ENCODE measurements at places on chromosomes 5 and 9.

DNA sequence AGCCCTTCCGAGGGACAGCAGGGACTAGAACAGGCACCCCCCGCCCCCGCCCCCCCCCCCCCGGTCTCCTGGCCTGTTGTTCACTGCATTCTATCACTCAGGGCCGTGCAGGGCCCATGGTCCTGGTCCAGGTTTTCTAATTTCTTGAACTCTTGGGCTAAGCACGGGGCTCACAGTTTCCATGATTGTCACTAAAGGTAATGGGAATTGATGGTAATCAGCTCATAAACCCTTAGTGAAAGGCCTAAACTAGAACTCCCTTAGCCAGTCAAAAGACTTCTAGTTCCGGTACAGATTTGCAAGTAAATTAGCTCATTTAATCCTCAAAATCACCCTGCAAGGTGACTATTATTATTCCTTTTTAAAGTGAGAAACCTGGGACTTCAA, 14.7 kb upstream of the PWWP2A start:
- no peak for DNase-seq

DNA sequence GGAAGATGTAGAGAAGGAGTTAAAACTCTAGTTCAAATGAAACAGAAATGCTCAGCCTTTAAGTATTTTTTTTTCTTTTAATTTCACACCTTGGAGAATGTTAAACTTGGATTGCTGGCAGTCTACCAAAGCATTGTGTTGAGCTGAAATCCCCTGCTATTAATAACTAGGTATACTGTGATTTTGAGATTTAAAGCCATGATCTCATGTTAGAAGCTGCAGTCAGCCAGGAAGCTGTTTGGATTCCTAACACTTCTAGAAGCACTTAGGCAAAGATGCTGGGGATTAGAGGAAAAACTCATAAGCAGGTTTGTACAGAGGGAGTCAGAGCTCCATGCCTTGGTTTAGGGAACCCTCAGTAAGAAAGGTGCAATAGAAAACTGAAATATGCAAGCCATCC, 141.4 kb downstream of the KIF4B start:
- DNase-seq: no peak

GRCh38 chr9:70494221-70494620, 79.8 kb upstream of the KLF9 start:
- no peak for DNase-seq

DNA sequence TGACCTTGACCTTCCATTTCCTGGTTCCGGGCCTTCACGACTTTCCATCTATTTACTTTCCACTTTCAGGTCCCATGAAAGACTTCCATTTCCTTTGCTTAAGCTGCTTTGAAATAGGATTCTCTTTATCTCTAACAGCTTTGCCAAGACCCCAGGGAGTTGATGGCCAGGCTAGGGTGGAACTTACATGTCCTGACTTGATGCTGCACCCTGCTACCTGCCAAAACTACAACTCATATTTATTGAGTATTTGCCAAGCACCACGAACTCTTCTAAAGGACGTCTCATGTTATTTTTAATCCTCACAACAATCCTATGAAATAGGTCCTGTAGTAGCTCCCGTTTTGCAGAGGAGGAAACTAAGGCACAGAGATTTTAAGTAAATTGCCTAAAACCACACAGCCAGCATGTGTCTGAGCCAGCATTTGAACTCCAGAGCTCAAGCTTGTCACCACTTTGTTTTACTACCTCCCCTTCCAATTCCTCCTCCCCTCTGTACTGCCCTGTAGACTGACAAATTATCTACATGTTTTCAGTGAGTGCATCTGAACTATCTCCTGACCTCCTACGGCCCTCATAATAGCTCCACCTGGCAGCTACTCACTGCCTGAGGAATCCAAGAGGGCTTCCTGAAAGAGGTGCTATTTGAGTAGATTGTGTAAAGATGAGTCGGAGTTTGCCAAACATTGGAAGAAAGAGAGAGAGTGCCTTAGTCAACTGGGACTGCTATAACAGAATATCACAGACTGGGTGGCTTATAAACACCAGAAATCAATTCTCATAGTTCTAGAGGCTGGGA, 38.4 kb upstream of the SMIM23 start:
- no peak for DNase-seq

- DNase-seq: no peak
Observed at GRCh38 chr5:107340631-107341030, 330.1 kb downstream of the EFNA5 start.

- no peak for DNase-seq
Observed at GRCh38 chr9:129349665-129349947, 171.5 kb upstream of the IER5L start.

DNA sequence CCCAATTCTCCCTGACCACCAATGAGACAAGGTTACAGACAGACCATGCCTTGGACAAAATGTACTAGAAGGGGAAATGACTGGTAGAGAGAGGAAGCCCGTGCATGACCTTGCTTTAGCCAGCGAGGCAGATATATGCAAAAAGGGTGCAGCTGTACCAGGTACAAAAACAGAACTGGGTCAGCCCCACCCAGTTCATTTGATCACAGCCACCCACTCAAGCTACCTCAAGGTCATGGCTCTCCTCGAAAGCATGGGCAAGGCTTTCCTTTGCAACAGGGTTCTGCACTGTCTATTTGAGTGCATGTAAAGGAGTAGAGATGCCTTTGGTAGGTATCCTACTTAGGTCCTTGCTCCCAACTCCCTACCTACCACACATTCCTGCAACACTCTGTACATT, 33.3 kb downstream of the TLE1 start:
- no peak for DNase-seq

DNA sequence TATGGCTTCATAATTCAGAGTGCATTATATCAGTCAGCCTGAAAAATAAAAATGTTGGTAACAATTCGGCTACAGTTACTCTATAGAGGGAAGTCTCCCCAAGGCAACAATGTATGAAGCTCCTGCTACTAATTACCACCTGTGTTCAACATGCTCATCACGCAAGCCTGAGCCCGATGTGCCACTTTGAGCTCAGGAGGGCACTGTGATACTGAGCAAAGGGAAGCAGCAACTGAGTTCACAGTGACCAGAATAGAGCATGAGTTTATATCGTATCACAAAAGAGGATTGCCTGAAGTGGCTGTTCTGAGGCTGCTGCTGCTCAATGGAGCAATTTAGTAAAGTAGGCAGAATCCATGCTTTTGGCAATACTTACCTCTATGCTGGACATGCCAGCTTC, 202.0 kb upstream of the HAPLN1 start:
- DNase-seq: no peak

GRCh38 chr5:135402031-135402430, 3.0 kb upstream of the MACROH2A1 start:
- DNase-seq: no peak

DNA sequence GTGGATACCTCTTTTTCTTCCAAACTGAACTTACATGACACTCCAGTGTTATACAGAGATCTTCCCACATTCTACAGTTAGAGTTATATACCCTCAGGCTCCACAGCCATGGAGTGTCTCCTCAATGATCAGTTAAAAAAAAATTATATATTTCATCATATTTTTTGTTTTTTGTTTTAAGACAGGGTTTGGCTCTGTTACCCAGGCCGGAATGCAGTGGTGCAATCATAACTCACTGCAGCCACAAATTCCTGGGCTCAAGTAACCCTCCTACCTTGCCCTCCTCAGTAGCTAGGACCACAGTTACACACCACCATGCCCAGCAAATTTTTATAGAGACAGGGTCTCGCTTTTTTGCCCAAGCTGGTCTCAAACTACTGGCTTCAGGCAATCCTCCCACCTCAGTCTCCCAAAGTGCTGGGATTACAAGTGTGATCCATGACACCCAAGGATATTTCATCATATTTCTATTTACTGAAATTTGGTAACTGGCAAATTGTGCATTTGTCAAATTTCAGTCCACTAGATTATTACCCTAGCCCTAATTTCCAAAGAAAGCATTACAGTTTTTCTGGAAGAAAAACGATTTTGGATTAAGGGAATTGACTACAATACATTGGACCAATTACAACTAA, 18.1 kb upstream of the SCAI start:
- DNase-seq: no peak

- DNase-seq: no peak
Observed at GRCh38 chr9:38180656-38181055, 111.6 kb upstream of the SHB start.

- DNase-seq: no peak
Observed at GRCh38 chr9:87179553-87180340, 232.4 kb upstream of the GAS1 start.

DNA sequence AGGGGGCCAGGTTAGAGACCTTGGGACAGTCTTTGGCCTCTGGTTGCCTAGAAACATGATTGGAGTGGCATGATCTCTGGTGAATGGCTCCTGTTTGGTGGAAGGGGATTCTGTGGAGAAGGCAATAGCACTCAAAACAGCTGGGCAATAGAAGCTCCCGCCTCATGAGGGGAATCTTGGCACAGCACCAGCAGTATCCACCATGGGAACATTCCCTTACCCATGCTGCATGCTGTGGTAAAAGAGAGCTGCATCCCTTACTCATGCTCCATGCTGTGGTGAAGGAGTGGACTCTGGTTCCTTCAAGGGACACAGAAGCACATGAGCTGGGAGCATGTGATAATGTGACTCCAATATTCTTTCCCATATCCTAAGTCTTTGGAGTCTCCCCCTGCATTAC, 160.6 kb downstream of the PJA2 start:
- no peak for DNase-seq

DNA sequence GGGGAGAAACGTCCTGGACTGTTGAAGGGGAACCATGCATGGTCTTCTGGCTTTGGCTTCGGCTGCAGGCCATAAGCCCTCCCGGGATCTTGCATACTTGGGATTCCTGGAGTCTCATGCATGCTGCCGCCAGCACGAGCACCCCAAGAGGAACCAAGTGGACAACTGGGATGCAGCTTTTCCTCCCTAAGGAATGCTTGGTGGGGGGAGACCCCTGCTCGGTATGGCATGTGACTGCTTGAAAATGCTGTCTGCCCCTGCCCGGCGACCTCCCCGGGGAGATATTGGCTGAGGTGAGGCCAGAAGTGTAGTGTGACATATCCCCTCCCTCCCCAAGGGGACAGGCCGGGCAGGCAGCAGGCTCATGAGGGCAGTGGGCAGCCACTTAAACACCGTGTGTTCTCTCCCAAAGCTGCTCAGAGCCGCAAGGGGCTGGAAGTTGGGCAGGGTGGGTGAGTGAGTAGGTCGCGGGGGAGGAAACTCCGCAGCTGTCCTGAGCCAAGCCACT, 15.7 kb downstream of the TMEM171 start:
- no peak for DNase-seq

DNA sequence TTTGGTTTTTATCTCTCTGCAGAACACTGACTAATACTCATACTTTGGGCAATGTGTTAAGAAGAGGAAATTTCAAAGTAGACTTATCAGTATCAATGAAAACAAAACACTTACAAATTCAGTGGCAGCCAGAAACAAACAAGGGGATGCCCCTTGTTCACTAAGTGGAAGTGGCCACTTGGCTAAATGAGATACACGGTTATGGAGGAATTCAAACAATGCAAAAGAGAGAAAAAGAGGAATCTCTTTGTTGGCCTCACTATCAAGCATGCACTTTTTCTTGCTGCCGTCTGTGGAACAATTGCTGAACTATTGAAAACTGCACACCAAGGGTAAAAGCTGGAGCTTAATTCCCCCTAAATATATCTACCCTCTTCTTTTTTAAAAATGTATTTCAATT, 2044.9 kb upstream of the CDH6 start:
- DNase-seq: no peak

- DNase-seq: peak; percentile 65
Observed at GRCh38 chr9:97419309-97419867, 7.5 kb downstream of the TDRD7 start.

- DNase-seq: no peak
Observed at GRCh38 chr5:173953528-173954090, 35.4 kb upstream of the C5orf47 start.

DNA sequence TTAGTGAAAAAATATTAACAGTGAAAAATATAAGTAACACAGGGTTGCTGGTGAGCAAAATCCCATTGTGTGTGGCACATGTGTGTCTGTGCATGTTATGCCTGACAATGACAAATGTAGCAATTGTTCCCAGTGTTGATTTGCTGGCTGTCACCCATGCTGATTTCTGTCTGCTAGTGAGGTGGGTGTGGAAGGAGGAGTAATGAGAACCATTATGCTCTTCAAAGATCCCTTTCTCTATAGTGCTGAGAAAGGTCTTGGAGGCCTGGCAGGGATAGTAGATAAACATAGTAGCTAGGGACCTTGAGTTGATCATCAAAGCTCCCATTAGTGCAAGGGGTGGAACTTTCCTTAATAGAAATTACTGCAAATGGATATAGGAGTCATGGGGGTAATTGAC, 152.5 kb upstream of the CLINT1 start:
- no peak for DNase-seq

DNA sequence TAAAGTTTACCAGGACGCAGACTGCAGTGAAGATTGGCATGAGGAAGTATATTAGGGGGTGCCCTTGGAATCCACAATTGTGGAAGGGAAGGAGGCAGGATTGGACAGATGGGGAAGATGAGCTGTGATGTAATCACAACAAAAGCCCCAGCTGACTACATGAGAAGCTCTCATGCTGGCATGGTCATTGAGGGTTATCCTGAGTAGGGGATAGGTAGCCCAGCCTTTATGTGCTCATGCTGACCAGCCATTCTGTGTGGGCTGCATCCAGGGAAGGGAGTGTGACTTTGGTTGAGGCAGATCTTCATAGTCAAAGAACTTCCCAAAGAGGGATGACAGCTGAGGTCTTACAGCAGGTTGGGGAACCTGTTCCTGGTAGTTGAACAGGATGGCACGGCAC, 52.0 kb upstream of the RANBP6 start:
- no peak for DNase-seq

- DNase-seq: no peak
Observed at GRCh38 chr5:179371121-179371510, 25.9 kb upstream of the ADAMTS2 start.

All from GM04503 (cell line).